ENCODE measurements at places on chromosomes 12 and 14.

DNA sequence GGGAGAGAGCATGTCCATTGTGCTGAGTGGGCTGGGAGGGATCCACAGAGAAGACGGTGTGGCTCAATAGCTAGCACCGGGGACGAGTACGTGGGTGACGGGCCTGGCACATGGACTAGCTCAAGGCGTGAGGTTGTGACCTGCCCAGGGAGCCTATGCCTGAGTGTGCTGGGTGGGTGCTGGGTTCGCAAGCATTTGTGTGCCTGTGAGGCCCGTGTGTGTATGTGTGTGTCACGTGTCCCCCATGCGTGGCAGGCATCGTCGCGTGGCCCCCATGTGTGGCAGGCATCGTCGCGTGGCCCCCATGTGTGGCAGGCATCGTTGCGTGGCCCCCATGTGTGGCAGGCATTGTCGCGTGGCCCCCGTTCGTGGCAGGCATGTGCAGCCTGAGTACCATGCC lies 109.2 kb downstream of the TMEM121 start:
- DNase-seq: no peak

DNA sequence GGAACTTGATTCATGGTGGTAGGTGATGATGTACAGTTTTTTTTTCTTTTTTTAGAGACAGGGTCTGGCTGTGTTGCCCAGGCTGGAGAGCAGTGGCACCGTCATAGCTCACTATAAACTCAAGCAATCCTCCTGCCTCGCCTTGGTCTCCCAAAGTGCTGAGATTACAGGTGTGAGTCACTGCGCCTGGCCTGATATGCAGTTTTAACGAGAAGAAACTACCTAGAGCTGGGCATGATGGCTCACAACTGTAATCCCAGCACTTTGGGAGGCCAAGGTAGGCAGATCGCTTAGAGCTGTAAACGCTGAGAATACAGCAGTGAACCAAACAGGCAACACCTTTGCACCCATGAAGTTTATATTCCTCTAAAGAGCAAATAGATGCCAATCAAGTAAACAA lies 13.0 kb upstream of the VPS37B start:
- no peak for DNase-seq

DNA sequence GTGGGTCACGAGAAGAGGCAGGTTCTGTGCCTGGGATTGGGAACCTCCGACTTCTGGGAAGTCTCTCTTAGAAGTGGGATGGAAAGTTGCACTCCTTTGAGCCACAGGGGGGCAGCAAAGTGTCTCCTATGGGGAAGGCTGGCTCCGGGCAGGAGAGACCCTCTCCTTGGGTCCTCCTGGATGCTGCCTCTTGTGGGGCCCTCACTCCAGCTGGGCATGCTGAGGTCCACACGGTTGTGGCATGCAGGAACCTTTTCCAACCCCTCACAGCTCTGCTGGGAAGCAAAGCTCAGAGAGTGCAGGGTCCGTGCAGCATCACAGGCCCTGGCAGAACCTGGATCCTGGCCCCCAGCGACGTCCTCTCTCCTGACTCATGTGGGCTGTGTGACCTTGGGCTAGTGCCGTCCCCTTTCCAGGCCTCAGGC lies 17.4 kb downstream of the SDSL start:
- peak; percentile 71 for DNase-seq

DNA sequence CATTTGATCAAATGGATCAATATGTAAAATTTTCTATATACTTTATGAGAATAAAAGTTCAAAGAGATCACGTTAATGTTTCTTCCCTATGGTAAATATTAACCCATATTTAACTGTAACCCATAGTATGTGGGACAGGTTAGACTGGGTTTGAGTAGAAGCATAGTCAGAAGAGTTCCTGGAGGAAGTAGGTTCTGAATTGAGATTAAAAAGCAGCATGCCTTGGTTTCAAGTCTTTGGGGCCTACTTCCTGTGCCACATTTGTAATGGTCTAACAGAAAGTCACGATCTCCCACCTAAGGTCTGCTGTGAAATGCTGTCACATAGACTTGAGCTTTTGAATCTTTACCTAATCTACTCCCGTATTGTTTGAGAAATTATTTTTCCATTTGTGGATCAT lies 63.8 kb downstream of the FIGNL2 start:
- no peak for DNase-seq

- DNase-seq: no peak
These were observed 169.3 kb upstream of the CAND1 start for GRCh38 chr12:67099858-67100257.

- DNase-seq: no peak
These were observed 313.0 kb downstream of the CEP128 start for GRCh38 chr14:80628547-80628946.

DNA sequence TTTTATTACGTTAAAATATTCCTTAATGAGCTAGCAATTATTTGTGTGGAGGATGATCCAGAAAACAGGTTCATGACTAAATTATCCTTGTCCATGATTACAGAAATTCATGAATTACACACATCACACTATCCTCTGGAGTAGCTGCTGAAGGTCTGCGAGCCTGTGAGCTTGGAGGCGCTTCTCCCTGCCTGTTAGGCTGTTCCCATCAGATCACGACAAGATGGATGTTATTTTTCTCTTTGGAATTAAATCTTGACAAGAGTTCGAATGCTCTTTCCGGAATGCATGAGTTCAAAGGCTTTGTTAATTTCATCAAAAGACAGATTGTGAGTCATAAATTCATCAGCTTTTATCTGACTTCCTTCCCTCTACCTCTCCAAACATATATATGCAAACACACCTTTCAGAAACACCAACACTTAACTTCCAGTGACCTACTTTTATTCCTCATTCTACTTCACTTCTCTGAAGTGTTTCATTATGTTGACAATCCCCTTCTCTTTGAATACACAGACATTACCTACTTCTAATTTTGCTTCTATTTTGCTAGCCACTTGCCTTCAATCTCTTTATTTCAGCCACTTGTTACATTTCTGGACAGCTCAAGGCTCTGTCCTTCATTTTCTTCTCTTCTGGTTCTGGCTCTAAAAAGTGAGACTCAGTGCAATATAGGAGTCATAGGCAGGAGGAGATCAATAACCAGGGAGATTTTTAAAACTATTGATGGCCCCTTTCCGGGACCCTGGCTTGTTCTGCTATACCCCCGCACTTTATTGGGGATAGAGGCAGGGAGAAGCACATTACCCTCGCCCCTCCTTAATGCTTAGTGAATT lies 274.6 kb downstream of the BTG1 start:
- DNase-seq: no peak

DNA sequence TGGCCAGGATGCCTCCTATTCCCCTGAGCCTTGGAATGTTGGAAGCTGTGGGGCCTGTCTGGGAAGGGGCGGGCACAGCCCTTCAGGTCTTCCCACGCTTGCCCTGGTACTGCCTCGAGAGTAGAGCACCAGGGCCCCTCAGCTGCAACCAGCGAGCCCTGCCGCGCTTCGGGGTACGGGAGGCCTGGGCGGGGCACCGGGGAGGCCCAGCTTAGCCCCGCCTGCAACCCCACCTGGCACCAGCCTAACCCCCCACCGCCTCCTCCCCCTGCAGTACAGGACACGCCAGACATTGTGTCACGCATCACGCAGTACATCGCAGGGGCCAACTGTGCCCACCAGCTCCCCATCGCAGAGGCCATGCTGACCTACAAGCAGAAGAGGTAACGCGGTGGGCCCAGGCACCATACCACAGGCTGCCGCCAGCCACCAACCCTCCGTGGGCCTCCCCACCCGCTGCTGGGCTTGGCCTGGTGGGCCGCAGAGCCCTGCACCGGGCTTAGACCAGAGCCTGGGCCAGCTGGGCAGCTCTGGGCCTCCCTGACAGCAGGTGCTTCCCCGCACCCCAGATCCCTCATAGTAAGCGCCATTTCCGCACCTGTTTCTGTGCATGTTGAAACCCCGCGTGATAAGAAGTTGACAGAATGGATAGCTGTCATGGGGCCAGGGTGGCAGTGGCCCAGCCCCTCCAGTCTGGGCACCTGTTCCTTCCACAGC lies 13.6 kb upstream of the TEX22 start:
- no peak for DNase-seq

DNA sequence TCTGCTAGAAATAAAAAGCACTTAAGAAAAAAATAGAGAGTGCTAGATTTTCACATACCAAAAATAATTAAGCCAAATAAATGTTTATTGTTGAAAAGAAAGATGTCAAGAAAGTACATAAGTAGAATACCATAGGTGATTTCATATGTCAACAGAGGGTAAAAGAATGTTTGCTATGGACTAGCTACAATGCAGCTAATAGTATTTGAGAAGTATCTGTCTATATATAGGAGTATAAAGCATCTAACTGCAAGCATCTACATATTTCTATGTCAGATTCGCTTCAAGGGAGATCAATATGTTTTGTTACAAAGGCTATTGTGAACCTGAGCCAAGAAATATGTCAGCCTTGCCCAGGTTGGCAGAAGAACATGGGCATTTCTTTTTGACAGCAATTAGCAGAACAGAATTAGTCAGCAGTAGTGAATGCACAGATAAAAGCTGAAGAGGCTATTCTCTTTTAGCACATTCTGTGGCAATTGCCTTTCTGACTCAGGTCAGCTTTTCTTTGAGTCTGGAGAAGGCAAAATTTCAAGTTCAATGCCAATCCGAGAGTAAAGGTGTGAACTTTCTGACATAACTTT lies 140.1 kb downstream of the ALG10B start:
- DNase-seq: no peak

DNA sequence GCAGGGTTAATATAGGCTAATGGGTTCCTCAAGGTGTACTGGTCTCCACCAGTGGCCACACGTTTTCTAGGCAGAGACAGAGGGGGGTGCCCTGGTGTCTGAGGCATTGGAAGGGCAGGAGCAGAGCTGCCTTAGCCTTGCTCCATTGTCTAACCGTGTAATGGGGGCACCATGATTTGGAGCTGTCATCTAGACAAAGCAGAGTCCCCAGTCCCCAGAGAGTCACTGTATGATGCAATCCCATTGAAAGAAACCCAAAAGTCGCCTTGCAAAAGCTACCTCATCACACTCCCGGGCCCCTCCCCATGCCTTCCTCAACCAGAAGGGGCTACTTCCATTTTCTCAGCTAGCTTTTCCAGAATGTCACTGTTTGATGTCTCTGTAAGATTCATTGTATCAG lies 487.1 kb downstream of the AACS start:
- no peak for DNase-seq

DNA sequence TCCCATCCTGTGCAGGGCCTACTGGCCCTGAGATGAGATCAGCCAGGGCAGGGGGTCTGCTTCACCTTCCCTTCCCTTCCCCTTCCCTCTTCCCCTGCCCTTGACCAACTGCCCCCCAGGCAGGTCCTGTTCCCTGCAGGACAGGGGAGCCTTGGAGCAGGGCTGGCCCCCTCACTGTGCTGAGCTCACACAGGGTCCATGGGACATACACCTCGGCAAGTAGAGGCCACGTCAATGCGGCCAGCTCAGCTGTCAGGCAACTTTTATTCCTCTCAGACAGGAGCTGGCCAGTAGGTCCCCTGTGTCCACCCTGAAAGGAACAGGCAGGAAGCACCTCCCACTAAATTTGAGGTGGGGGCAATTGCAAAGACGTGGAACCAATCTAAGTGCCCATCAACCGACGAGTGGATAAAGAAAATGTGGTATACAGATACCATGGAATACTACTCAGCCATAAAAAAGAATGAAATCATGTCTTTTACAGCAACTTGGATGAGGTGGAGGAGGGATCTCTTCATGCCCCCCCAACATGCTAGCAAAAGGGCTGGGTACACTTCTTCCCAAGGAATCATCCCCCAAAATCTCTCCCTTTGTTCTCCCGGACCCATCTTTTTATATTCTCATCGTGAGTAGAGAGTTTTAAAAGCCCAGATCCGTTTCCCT lies 148.7 kb downstream of the BCL11B start:
- no peak for DNase-seq

- no peak for DNase-seq
These were observed 149.6 kb downstream of the ITPR2 start for GRCh38 chr12:26683443-26683842.

DNA sequence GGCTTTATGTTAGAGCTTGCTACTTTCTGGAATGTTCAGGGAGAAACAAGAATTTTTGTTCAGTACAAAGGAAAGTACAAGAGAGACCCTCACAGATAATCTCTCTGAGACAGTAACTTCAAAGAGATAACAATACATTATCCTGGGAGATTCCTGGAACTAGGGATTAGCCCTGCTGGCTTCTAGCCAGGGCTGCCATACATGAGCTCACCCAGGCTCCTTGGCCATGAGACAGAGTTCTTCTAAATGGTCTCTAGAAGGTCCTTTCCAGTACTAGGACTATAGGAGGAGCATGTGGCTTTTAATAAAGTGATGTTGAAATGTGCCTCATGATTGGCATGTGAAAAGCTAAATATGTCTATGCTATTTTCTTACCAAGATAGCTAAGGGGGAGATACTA lies 342.5 kb downstream of the EMP1 start:
- DNase-seq: no peak

GRCh38 chr12:106107566-106107965 lies 31.2 kb downstream of the NUAK1 start:
- no peak for DNase-seq

DNA sequence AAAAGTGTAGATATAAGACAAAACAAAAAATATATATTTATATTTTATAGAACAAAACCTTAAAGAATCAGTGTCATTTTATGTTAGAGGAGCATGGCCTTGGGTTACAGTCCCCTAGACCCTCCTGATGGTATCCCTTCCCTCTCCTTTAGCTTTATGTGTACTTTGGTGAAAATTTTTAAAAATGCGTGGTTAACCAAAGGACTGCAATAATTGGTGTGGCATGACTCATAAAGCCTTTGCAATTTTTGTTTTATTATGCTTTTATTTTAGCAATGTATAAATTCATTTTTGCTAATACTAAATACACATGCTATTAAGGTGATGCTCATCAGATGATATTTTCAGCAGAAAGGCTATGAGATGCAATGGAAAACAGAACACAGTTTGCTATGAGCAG lies 264.4 kb downstream of the SYT1 start:
- no peak for DNase-seq

DNA sequence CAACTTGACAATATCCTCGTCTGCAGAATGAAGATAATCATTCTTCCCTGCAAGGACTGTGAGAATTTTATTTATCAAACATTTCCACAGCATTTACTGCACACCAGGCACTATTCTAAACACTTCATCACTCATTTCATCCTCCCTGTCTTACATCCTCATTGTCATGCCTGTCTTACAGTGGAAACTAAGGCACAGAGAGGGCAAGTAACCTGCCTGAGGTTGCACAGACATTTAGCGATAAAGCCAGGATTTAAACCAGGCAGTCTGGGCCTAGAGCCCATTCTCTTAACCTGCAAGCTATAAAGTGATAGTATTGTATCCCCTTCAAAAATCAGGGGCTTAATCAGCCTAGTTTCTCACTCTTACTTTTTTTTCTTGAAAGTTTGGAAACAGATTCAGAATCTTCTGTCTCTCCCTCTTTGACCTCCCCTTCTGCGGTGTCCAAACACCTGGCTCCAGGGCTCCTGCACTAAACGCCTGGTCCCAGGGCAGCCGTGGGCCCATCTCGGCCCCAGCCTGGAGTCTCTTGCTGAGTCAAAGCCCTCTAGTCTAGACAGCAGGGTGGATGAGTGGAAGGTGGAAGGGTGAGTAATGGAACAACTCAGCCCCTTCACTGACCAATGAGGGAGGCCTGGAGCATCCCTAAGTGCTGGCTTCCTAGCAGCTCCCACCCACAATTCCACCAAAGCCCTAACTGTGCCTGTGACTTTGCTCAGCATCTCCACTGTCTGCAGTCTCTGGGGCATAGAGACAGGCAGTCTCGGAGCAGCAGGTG lies 12.5 kb downstream of the ISM2 start:
- DNase-seq: no peak
